Activated naive CD4-positive, alpha-beta T cell treated with anti-CD3 and anti-CD28 coated beads for 36 hours (primary cell): ENCODE measurements at places on chromosomes 13 and 19.

GRCh38 chr19:38483016-38483630 is 49.6 kb downstream of the RYR1 start:
- no peak for DNase-seq

- no peak for DNase-seq
Observed at GRCh38 chr13:26200811-26201210, 21.3 kb downstream of the RNF6 start.

DNA sequence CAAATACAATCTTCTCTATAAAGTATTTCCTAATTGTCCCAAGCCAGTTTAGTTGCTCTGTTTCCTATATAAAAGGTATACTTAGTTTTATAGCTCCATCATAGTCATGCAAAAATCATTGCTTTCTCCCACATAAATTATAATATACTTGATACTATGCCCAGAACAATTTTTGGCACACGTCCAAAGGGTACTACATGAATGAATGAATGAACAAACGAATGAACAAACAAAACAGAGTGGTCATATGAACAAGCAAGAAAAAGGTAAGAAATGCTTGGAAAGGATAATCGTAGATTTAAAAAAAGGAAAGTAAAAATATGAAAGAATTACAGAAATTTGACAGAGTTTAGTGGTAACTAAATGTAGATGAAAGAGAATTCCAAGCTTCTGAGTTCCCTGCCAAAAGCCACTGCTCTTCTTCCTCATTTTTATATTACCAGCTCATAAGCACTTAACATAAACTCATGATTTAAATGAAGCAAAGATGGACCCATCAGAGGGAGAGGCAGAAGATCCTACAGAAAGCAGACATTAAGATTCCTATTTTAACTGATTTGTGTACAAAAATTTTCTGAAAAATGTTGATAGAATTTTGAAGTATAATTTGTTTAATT is 123.2 kb downstream of the ENOX1 start:
- no peak for DNase-seq

DNA sequence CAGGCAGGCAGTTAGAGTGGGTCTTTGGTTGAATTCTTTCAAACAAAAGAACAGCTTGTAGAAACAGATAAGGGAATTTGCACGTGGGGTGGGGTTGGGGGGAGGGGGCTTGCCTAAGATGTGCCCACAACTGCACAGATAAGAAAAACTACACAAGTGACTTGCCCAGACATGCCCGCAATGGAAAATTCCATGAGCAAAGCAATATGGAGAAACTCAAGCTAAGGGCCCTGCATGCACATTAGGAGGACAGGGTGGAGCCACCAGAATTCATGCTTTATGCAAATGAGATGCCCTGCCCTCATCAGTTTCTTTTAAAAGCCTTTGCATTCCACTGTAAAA is 755.6 kb upstream of the MIR17HG start:
- DNase-seq, result no peak

- DNase-seq, result no peak
Observed at GRCh38 chr13:38863536-38863935, 127.1 kb downstream of the STOML3 start.

DNA sequence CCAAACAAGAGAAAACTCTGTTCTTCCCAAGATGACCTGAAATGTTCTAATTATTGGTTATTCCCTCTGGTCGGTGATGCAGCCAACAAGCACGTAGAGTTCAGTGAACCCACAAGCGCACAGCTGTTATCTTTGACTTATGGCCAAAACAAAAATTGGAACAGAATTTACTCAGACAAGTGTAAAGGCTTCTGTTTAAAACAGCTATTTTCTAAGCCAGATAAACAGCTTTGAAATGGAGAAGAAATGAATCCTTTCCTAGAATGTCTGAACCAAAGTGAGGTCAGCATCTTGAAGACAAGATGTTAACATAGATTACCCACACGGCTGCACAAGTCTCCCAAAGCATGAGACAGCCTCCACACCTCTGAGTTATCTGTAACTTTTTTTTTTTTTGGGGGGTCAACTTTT is 669.2 kb downstream of the DIAPH3 start:
- no peak for DNase-seq

DNA sequence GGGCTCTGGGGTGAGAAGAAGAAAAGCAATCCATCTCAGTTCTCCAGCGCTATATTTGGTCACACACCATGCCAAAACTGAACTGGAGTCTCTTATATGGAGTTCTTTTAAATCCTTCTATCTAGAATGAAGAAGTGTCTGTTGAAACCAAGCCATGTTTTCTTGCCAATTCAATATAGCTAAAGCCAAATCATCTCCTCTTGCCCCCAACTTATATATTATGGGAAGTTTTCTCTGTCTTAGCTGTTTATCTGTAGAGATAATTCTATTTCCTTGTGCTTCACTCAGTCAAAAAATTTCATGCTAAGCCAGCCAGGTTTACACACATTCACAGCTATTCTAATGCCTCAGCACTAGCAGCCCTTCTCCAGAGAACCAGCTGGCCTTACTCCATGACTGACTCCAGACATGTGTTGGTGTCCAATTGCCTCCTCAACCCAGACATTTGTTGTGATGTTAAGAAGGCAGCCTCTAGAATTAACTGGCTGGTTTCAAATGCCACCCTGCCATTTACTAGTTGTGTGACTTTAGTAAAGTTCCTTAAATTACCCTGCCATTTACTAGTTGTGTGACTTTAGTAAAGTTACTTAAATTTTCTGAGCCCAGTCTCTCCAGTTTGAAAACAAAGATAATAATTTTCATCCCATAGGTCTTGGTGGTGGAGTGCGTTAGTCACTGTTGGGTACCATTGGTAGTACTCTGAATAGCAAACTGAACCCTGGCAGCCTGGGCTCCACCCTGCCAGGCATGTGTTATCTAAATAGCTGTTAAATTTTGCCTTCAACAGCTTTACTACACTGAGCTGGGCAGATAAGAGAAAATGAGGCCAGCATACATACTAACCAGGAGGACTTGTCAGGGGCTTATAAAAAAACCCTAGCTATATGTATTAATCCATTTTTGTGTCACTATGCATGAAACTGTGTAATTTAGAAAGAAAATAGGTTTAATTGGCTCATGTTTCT is 525.1 kb downstream of the LMO7 start:
- no peak for DNase-seq

- DNase-seq, result no peak
Observed at GRCh38 chr19:13823256-13823655, 28.0 kb downstream of the ZSWIM4 start.
